ENCODE measurements at places on chromosomes 3 and 15.

GRCh38 chr15:101170568-101171350 is 81.1 kb downstream of the CHSY1 start:
- DNase-seq = no peak

- DNase-seq = no peak
Measured at GRCh38 chr15:71409541-71409940, 294.3 kb downstream of the THSD4 start.

GRCh38 chr3:193895409-193895808 is 240.5 kb upstream of the HES1 start:
- DNase-seq = no peak

DNA sequence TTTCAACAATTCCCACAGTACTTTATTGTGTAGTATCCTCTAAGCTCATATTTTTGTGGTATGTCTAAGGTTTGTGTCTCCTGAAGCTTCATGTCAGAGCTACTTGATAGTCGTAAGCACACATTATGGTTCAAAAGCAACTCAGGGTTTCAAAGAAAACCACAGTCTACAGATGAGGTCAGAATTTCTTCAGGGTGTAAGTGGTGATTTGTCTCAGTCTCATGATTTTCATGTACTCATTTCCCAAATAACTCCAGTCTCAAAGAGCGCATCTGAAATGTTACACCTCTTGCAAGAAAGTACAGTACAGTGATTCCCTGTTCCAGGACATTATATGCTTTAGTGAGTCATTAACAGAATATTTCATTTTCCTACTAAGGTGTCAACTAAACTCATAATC is 47.5 kb upstream of the SSR3 start:
- no peak for DNase-seq

DNA sequence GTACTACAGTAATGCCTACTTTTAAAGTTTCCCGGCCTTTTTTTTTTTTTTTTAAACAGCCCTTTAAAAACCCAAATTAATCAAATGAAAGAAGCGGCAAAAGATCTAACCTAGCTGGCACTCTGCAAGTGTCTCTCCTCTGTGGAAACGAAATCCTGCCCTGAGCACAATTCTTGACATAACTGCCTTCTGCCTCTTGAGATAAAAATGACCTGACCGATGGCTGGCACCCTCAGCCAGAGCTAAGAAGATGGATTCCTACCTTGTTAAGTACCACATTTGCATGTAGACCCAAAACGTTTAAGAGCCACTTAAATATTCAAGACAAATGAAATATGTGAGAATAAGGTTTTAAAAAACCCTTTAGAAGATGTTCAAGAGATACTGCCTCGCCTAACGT is 16.6 kb upstream of the SLC12A8 start:
- DNase-seq = no peak

GRCh38 chr3:39907981-39908380 is 98.6 kb downstream of the MYRIP start:
- no peak for DNase-seq

GRCh38 chr15:50128266-50128665 is 9.2 kb upstream of the ATP8B4 start:
- DNase-seq = peak; percentile 35

GRCh38 chr15:70853973-70854665 is at the start of gene LARP6:
LARP6 (minus strand) TSS chr15:70854157; CDS start chr15:70854088, 69 bp downstream.
- peak; percentile 66 for DNase-seq

GRCh38 chr3:144003051-144003450 is 31.4 kb downstream of the DIPK2A start:
- DNase-seq = no peak

GRCh38 chr3:117721866-117722265 is 1012.3 kb downstream of the TUSC7 start:
- no peak for DNase-seq

DNA sequence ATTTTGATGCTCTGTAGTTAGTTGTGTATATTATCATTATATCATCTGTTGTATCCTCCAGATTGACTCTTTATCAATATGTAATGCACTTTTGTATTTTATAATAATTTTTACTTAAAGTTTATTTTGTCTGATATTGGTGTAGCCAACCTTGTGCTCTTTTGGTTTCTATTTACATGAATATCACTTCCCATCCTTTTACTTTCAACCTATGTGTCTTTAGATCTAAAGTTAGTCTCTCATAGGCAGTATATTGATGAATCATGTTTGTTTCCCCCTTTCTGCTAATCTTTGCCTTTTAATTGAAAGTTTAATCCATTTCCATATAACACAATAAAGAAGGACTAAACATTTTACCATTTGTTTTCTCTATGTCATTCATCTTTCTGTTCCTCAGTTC is 28.1 kb upstream of the CD200R1L start:
- DNase-seq = no peak

GRCh38 chr15:88714782-88715372 is 76.1 kb downstream of the ISG20 start:
- DNase-seq = peak; percentile 10

DNA sequence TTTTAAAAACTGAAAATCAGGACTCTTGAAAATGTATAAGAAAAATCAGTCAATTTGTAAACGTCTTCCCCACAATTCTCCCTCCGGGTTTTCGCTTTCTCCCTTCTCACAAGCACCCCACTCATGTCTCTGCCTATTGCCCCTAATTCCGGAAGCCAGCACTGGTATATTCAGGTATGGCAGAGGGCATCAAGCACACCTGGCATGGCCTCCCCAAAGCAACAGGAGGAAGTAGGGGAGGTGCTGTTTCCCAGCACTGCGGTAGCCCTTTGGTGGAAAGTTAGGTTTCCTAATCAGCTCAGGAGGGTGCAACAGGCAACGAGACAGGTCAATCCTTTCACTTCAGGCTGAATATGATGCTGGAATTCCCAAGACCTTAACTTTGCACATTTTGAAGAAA is 30.1 kb downstream of the LAMP3 start:
- no peak for DNase-seq

DNA sequence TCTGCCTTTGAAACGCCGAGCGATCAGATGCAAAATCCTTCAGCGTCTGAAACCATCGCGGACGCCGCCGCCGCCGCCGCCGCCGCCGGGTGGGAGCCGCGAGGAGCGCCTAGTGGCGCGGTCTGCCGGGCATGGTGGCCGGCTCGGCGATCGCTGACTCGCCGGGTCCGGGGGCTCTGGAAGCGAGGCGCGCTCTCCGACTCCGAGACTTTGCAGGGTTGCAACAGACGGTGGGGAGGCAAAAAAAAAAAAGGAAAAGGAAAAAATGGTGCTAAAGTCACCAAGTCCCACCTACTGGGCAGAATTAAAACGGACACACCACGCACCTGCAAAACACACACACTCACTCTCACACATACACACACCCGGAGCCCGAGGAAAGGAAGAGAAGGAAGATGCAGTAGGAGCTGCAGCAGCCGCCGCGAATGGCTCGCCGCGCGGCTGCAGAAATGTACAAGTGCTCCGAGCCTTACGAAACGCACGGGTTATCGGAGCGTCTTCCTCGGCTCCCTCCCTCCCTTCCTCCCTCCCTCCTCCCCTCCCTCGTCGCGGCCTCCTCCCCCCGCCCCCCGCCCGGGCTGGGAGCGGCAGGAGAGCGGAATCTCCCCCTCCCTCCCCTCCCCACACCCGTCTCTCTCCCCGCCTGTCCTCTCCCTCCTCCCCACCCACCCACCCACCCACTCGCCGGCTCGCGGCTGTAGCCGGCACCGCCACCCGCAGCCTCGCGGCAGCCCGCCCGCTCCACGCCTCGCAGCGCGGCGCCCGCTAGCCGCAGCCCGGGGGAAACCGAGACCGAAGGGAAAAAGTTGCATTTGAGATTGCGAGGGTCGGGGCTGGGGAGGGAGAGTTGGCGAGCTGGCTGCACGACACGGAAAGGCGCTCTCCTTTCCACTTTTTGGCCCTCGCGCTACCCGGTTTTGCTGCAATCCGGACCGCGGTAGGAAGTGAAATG is at the start of gene NTRK3:
NTRK3 (minus strand) TSS at position 461 of the 952 bp plus-strand sequence. CDS start 586 bp downstream, outside the sequence.
- DNase-seq = peak; percentile 88

DNA sequence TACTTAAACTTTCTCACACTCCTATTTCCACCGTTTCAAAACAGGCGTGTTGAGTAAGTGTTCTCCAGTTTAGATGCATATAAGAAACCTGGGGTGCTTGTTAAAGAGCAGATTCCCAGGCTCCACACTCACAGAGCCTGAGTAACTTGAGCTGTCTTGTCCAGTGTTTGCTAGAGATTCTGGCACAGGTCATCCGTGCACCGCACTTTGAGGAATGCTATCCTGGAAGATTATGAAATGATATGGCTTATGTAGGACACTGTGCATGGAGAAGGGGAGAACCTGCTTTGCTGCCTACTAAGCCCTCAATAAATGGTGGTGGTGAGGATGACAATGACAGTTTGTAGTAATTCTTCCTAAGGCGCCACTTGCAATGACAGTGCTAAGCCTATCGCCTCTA is 273.7 kb downstream of the PDZRN3 start:
- no peak for DNase-seq

- DNase-seq = no peak
Measured at GRCh38 chr15:37824717-37825382, 109.6 kb upstream of the TMCO5A start.

DNA sequence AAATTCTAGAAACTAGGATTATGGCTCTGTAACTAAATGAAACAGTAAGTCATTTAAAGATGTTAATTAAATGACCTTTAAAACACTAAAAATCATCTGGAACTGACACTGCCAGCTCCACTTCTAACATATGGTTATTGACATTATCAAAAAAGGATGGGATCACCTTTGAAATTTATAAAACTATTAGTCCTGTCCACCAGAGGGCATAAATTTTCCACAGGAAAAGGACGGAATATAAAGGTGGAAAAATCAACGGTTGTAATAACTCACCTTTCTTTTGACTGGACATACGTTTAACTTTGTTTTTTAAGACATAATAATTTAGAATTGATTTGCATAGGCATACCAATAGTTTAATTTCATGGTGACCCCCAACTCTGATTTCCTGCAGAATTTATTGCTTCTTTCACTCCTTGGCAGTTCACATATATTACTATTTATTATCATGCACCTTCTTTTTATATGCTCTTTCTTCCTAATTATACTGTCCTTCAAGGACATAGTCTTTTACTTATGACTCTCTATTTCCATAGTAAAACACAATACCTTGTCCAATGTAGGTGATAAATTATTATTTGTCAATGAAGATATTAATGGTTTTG is 345.7 kb downstream of the CADM2 start:
- DNase-seq = no peak

- no peak for DNase-seq
Measured at GRCh38 chr15:43928152-43928551, 101.3 kb downstream of the WDR76 start.

GRCh38 chr15:57370929-57371328 is 5.4 kb upstream of the CGNL1 start:
- no peak for DNase-seq

GRCh38 chr15:100718075-100718980 is 115.9 kb downstream of the ASB7 start:
- no peak for DNase-seq

GRCh38 chr3:157059661-157060060 is 100.3 kb downstream of the CCNL1 start:
- DNase-seq = no peak

- no peak for DNase-seq
Measured at GRCh38 chr3:53696401-53697172, 149.6 kb downstream of the CHDH start.

- no peak for DNase-seq
Measured at GRCh38 chr3:134496471-134497071, 10.7 kb downstream of the CEP63 start.

- no peak for DNase-seq
Measured at GRCh38 chr3:41932464-41932863, 29.4 kb downstream of the ULK4 start.

- DNase-seq = no peak
Measured at GRCh38 chr15:75237316-75237982, 20.7 kb upstream of the GOLGA6C start.

DNA sequence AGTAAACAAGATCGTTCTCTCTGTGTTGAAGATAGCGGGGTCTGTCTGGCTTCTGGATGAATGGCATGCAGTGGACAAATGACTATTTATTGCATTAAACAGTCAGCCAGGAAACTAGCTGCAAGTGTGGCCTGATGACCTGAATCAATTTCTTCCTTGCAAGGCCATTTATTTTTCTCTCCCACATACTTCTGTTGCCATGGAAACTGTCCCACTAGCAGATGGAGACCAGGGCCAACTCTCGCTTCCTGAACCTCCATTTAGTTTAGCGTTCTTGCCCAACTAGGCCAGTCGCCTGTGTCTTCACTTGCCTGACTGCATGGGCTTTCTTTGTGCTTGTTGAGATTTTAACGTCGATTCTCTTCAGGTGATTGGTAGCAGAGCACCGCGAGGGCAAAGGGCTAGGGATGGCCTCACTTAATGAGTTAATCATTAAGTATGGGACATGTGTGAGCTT is 27.6 kb downstream of the LMCD1 start:
- no peak for DNase-seq

GRCh38 chr3:14424711-14425580 is 22.5 kb downstream of the SLC6A6 start:
- DNase-seq = no peak

DNA sequence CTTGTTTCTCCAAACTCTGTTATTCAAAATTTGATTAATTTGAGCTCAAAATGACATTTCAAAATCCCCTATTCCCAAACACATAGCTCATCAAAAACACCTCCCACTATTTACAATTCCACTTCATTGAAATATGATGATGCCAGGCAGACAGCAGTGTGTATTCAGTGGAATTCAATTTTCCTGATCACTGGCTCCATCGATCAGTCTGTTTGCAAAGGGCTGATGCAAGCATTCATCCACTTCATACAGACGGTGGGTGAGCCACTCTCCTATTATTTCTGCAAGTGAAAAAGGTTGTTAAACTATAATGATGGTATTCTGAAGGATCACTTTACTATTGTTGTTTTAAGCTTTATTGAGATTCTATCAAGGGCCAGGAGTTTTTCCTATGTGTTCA is 90.7 kb downstream of the RTP4 start:
- DNase-seq = no peak

DNA sequence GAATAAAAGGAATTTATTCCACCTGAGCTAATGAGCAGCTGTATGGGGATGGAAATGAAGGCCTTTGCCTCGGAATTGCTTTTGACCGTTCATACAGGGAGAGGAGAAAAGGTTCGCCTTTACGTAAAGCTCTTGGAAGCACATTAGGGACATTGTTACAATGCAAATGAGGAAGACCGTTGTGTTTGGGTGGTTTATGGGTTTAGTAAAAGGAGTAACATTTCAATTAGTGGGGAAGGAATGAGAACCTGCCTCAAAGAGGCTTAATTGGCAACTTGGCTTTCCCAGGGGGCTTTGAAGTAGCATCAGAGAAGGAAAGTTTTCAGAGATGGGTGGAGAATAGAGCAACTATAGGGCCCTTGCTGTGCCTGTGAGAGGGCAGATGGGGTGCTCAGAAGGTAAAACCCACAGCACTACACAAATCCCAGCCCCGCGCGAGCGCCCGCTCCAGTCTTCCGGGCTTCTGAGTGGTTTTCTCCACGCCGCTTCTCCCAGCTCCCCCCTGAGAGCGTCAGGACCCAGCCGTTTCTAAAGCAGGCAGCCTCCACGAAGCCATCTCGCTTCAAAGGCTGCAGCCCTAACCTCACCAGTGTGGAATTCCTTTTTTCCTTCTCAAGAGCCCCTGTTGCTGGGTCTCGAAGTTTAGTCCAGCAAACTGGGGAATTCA is 192.0 kb upstream of the HES1 start:
- DNase-seq = no peak

- DNase-seq = peak; percentile 62
Measured at GRCh38 chr3:114442246-114442645, 148.4 kb downstream of the TIGIT start.

- no peak for DNase-seq
Measured at GRCh38 chr15:52709187-52709981, 30.2 kb upstream of the ATOSA start.

GRCh38 chr15:25416693-25417092 is 22.1 kb downstream of the UBE3A start:
- no peak for DNase-seq
